Effector memory CD4-positive, alpha-beta T cell (primary cell): ENCODE measurements at places on chromosomes 7 and 10.

DNA sequence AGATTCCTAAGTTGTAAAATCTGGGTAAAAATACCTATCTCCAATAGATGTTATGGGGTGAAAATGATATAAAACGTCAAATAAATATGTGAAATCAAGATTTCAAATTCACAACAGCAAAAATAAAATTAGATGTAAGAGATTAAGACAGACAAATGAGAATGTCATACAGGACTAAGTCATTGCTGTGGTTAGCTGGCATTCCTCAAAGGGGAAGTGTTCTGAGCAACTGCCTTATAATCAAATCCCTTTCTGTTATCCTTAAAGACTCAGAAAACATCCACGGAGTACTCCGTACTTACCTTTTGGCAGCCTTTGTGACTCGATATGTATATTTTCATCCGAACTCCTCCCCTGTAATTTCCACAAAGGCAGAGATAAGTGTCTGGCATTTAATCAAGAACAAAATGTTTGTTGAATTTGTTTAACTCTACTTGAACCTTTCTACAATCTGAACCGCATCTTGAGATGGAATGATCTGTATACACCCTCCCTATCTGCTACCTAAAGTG lies 559.6 kb downstream of the GATA3 start:
- no peak for DNase-seq

- no peak for DNase-seq
Observed at GRCh38 chr7:148566736-148567135, 23.8 kb upstream of the C7orf33 start.

DNA sequence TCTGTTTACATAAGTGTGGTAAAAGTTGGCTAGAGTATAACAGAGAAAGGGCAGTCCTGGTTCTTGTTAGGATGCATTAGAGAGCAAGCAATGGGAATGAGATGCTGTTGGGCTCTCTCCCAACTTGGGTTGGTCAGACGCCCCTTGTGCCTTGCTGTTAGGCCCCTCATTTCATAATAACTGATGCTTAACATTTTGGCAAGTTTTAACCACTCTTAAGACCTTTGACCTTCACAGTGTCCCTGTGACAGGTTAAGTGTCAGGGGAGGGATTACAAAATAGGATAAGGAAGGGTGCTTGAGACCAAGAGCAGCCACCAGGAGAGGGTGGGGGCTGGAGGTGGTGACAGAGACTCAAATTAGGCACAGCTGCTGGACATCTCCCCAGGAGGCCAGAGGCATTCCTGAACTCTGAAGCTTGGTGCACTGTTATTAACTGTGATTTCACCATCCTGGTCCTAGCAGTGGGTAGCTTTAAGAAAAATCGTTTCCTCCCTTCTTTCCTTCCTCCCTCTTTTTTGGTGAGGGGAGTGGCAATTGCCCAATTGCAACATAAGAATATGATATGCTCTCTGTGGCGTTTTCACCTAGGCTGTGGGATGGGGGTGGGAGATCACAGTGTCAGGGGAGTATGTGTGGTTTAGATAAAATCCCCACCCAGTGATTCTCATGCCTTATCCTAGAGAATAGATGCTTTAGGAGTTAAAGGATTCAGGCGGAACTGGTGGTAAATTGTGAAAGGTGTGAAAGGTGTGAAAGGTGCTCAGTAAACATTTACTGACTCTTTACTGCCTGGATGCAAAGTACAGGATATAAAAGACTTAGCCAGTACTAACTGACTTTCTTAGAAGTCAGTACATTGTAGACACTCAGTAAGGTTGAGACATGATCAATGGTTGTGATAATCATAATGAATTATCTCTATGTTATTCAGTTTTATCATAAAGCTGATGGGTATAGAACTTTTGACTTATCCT lies 270.5 kb downstream of the BICC1 start:
- no peak for DNase-seq

- DNase-seq: no peak
Observed at GRCh38 chr10:31574577-31574976, 255.6 kb downstream of the ZEB1 start.

GRCh38 chr7:80087051-80087770 lies 47.4 kb upstream of the GNAI1 start:
- DNase-seq: no peak

DNA sequence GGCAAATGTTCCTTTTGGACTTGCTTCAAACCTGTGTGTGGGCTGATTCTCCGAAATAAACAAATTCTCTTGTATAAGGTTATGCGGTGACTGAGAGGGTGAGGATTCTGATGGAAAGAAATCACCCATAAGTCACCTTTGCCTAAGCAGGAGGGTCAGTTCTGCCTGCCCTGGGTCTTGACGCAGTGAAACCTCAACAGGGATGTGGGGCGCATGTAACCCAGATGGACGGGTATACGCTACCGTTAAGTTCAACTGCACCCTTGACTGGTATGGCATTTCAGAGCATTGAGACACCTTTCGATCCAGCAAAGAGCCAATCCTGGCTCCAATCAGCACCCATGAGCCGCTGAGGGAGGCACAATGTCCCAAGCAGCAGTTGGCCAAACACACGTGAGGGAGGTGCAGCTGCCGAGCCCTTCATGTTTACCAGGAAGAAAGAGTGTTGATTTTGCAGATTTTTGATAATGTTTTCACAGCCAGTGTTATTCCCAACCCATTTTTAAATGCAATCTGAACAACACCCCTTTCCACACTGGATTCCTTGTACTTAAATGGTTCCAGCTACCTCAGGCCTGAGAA lies 48.1 kb downstream of the SORBS1 start:
- DNase-seq: no peak

GRCh38 chr7:44320141-44320540 lies 5.3 kb downstream of the CAMK2B start:
- no peak for DNase-seq

DNA sequence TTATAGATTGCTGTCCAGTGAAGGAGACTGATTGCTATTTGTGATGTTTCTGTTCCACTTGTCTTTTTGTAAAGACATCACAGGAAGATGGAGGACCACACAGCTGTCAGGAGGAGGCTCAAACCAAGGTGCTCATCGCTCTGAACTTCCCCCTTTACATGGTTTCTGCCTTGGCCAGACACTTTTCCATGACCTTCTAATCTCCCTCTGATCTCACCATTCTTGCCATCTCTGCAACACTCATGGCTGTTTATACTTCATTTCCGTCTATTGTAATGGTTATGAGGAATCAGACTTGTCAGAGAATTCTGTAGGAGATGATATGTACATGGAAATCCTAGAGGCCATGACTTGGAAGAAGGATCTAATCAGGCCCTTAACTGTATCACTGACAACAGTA lies 1.7 kb upstream of the TAS2R5 start:
- DNase-seq: no peak

- no peak for DNase-seq
Observed at GRCh38 chr10:82742478-82742877, 867.5 kb downstream of the NRG3 start.

DNA sequence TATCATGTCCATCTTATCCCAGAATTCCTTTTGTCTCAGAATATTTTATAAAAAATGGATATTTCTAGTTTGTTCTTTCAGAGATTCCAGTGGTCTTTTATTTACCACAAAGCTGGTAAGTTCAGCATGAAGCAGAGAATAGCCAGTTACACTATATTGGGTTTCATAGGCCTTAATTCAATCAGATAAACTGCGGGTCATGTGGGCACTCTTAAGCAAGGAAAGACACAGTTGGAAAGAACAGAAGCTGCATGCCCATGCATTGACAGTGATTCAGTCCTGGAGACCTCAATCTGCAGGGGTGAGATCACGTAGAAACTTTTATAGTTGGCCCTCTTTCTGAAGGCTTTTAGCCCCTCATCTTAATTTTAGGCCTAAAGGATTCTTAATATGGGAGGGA lies 281.3 kb upstream of the IGFBP3 start:
- DNase-seq: no peak

- DNase-seq: no peak
Observed at GRCh38 chr10:87734987-87735827, 75.5 kb downstream of the PAPSS2 start.

DNA sequence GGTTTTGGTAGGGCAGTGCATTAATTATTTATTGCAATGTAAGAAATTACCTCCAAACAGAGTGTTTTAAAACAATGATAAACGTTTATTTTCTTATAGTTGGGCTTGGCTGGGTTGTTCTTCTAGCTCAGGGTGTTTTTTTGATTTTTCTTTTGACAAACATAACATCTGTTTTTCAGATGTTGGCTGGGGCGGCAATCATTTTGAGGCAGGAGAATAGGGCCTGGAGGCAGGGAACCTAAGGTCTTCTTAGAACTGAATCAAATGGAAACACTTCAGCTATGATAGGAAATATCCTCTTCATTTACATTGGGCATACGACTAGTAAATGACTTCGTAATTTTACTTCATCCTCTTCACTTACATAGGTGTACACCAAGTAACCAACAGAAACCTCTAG lies 47.4 kb upstream of the NAMPT start:
- no peak for DNase-seq

DNA sequence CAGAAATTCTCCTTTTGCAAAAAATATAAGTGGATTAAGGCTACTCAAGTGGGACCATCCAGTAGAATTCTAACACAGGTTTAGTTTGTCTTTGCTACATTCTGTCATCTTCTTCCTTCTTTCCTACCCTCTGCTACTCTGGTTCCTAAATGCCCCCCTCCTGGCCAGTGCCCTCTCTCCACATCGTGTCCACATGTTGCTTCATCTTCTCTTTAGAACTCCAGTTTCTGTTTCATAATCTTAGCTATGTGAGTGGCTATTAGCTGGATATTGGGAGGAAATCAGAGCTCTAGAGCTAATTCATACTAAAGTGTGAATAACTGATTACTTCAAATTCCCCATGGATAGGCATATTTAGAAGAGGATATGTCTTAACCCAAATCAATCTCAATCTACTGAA lies 528.5 kb downstream of the LRMDA start:
- no peak for DNase-seq

DNA sequence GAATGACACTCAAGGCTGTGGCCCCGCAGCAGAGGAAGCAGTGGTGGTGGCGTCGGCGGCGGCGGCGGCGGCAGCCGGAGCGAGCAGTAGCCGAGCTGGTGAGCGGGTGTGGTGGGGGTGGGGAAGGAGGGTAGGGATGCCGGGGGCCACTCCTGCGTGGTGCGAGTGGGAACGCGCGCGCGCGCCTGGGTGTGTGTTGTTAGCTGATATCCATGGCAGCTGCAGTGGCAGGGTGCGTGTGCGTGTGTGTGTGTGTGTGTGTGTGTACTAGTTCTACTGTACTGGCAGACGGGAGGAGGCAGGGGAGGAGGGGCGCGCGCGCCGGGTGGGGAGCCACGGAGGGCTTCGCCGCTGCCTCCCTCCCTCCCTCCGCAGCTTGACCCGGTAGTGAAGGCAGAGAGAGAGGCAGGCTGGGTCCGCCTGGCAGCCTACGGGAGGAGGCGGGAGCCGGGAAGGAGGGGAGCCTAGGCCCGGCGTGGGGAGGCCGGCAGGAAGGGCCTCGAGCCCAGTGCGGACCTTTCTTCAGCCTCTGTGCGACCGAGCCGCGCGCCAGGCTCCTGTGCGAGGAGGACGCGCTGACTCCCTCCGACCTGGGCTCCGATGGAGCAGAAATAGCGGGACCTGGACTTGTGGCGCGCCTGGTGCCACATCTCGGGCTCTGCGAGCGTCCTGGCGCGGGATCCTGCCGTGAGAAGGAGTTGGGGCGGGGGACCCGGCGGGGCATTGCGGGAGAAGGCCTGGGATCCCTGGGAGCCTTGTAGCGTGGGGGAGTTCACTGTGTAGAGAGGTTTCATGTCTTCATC lies at the start of gene MAGI2:
Gene MAGI2 (minus strand): TSS at position 110 of the 803 bp plus-strand sequence. CDS start 347 bp downstream, outside the sequence.
- no peak for DNase-seq

DNA sequence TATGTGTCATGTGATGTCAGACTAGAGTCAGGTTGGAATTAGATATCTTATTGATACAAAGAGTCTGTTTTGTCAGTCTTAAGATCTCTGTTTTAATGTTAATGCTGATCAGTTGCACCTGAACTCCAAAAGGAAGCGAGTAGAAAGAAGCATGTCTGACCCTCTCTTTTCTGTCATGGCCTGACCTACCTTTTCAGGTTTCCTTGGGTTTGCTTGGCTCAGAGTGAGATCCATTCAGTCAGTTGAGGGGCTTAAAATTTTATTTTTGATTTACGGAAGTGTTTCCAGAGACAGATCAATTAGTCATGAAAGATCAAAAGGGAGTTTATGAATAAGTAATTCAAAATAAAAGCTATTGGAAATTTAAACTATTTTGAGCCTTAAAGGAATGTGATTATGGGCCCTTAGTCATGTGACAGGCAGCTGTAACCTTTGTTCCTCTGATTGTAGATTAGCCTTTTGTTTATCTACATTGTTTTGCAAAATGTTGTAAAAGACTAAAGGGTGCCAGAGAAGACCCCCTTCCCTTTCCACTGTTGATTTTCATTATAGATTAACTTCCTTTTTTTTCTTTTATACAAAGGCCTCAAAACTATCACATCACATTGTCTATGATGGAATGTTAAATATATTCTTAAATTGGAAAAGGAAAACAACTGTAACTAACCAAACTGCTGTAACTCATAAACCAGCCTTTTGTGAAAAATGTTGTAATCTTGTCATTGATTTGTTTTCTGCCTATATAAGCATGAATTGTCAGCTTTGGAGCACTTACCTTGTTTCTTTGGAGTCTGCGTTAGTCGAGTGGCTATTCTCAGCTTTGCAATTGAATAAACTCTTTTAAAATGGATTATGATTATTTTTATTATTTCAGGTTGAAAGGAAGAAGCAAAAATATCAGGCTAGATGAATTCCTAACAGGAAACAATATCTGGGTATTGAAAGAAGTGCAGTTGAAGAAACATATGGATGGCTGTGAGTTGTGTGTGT lies 195.5 kb upstream of the MBL2 start:
- DNase-seq: no peak

GRCh38 chr7:48441848-48442492 lies 270.7 kb downstream of the ABCA13 start:
- no peak for DNase-seq

DNA sequence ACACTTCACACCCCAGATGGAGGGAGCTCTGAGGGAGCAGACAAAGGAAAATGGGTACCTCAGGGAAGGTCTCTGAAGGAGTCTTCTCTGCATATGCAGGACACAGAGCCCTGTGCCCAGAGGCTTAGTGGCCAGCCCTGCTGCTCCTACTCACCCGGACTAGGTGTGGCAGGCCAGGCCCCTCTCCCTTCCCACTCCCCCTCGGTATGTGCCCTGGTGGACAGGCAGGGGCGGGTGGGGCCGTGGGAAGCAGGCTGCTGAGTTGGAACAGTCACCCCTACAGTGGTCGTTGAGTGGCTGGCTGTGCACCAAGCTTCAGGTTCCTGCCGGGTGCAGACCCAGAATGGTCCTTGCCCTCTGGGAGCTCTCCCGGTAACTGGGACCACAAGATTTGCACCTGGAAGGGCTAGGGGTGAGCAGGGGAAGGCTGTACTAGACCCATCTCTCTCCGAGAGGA lies 68.6 kb downstream of the ZMIZ1 start:
- no peak for DNase-seq

DNA sequence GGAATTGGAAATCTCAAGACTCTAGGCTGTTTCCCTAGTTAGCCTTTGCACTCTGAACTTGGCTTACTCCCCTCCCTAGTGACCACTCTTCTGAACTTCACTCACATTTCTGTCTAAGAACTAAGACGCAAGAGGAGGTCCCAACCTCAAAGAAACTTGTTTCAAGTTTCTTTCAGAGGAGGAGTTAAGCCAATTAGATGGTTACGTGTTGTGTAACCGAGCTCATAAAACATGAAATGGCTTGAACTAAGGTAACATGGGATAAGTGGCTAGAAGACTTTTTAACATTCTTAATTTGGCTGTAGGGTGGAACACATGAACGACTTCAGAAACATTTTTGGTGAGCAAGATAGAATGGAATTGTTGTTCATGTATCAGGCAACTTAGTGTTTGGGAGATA lies 39.5 kb upstream of the SEC61G start:
- no peak for DNase-seq
